ENCODE measurements at places on chromosomes 16 and 17.

GRCh38 chr16:10941127-10941933, 938 bp downstream of the DEXI start:
- DNase-seq: no peak

DNA sequence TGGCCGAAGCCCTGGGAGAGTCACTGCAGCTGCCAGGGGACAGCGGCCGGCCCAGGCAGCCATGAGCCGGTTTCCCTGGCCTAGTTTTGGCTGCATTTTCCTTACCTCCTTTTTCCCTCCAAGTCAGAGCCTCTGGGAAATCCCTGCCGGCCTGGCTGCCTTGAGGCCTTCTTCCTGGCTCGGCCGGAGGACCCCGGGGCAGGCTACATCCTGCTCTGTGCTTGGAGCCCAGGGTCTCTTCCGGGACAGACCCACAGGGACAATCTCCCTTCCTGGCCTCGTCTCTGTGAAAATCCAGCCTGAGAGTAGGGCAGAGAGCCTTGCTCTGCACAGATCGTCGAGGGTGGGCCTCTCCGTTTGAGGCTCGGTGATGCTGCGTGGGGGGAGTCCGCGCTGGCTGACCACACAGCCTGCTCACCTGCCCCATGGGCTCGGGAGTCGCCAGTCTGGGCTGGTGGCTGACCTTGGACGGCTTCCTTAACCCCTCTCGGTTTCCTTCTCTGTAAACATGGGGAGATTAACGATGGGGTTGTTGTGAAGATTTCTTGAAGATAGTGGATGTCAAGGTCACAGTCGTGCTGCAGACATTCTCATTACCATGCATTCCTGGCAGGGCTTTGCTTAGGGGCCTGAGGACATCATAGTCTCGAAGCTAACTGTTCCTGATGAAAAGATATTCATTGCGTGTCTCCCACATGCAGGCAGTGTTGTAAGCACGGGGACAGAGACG, 34.8 kb upstream of the CIBAR2 start:
- no peak for DNase-seq

GRCh38 chr17:48576479-48577309, 1.5 kb downstream of the HOXB4 start:
- DNase-seq: no peak

DNA sequence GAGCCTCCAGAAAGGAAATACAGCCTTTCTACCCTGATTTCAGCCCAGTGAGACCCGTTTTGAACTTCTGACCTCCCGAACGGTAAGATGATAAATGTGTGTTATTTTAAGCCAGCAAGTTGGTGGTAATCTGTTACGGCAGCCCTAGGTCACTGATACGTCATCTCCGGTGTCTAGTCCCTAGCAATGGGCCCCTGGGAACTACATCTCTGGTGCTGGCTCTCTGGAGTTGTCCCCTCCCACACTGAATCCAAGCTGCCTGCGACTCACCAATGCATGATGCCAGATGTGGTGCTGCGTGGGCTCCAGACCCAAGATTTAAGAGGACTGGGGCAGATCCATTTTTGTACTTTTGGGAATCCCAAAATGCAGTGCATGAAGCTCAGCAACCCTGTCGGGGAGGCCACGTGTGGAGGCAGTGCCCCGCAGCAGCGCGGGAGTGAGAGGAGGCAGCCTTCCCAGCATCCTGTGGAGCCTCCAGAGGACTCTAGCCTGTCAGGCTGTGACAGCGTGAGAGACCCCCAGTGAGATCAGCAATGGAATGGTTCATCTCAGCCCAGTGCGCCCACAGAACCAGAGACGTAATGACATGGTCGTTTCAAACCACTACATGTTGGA, 43.6 kb upstream of the USP7 start:
- DNase-seq: no peak

DNA sequence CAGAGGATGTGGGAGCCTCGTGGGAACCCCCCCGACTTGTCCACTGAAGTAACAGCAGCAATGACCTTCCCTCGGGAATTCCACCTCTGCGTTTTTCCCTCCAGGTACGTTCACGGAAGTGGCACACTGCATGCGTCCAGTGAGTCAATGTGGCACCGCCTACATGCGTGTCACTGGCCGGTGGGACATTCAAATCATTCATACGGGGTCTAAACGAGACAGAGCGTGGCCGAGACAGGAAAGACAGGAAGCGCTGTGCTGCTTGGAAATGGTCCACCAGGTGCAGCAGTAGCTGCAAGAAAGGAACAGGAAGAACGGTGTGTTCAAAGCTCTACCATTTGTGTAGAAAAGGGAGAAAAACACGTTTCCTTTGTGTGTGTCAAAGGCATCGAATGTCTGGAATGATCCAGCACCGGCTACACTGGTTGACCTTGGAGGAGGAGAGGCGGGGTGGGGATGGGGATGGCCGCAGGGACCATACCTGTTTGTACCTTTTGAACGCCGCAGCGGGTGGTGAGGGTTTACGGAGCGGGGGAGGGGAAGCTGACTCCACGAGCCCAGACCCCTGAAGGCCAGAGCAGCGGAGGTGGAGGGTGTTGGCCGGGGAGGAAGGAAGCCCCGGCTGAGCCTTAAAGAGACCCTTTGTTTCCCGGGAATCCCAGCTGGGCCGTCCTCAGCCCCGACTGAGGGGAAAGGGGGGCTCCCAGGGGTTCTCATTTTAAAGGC, 1.7 kb upstream of the PGAP6 start:
- peak; percentile 59 for DNase-seq

GRCh38 chr16:28193530-28194423, 18.0 kb downstream of the XPO6 start:
- DNase-seq: no peak

- no peak for DNase-seq
These were observed 6.6 kb downstream of the KCNAB3 start for GRCh38 chr17:7922845-7923628.

DNA sequence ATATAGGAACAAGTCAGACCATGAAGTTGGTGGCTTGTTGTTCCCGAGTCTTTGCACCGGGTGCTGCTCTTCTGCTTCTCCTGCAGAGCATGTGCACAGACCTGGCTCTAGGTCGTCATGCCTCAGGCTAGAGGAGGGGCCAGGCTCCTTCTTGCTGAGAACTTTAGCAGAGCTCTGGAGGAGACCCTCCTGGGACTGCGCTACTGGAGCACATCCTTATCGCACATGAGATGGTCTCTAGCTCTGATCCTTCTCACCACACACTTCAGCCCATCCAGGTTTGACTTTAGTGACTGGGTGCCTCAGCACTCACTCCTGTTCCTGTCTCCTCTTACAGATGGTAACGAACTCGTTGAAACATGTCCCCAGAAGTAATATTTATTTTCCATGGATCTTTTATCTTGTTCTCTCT, 14.9 kb downstream of the FOXK2 start:
- DNase-seq: no peak

GRCh38 chr17:79843474-79843815, 4.2 kb upstream of the CBX4 start:
- DNase-seq: no peak

- DNase-seq: no peak
These were observed 374.6 kb upstream of the HSBP1 start for GRCh38 chr16:83433201-83433600.

- no peak for DNase-seq
These were observed 24.5 kb upstream of the DNAH17 start for GRCh38 chr17:78601577-78602190.

GRCh38 chr16:82882982-82883835, 256.4 kb downstream of the CDH13 start:
- no peak for DNase-seq

DNA sequence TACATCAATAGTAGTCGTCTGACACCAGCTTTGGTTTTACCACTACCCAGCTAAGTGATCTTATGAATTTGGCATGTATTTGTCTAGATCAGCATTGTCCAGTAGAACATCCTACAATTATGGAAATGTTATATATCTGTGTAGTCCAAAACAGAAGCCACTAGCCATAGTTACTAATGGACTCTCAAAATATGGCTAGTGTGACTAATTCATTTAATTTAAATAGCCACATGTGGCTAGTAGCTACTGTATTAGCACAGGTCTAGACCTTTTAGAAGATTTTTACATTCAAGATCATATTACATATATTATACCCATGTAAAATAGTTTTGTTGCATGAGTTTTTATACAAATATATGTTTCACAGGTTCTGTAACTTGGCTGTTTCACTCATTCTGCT, 27.0 kb upstream of the NFAT5 start:
- DNase-seq: no peak

DNA sequence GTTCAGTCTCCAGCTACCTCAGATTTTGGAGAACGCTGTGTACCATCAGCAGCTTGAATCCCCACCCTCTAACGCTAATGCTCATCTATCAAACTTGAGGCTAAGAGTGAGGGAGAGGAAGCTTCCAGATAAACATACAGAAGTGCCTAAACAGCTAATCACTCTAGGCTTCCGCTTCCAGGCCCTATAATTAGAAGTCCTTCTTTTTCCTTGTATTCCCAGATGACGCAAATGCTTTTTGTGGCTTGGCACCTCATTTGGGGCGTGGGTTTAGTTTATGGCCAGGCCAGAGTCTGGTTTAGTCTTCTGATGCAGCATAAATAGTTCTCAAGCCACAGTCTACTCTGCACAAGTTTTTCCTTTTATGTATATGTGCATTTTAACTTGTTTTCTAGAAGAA, 263.4 kb downstream of the BCAS3 start:
- DNase-seq: no peak

- DNase-seq: no peak
These were observed 19.7 kb upstream of the SLC4A1 start for GRCh38 chr17:44287651-44288050.
